ENCODE measurements at places on chromosomes 5 and 9.
A peak's percentile ranks its signal among the peaks of the same experiment; 100 is the strongest.

- DNase-seq: no peak
These were observed 19.7 kb downstream of the ACSL6 start for GRCh38 chr5:131991593-131992324.

- DNase-seq: no peak
These were observed 2.2 kb downstream of the FBXW5 start for GRCh38 chr9:136942112-136942880.

DNA sequence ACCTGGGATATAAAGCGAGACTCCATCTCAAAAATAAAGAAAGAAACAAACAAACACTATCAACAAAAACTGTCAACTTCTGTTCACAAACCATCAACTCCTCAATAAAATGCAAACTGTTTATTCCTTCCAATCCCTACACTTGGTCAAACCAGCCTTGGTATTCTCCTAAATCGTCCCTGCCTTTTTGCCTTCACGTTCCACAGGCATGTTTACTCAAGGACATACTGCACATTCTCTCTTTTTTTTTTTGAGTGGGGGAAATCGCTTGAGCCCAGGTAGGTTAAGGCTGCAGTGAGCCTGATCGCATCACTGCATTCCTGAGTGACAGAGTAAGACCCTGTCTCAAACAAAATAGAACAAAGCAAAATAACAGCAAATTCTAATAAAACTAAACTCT lies 13.0 kb downstream of the UBAP2 start:
- DNase-seq: no peak

DNA sequence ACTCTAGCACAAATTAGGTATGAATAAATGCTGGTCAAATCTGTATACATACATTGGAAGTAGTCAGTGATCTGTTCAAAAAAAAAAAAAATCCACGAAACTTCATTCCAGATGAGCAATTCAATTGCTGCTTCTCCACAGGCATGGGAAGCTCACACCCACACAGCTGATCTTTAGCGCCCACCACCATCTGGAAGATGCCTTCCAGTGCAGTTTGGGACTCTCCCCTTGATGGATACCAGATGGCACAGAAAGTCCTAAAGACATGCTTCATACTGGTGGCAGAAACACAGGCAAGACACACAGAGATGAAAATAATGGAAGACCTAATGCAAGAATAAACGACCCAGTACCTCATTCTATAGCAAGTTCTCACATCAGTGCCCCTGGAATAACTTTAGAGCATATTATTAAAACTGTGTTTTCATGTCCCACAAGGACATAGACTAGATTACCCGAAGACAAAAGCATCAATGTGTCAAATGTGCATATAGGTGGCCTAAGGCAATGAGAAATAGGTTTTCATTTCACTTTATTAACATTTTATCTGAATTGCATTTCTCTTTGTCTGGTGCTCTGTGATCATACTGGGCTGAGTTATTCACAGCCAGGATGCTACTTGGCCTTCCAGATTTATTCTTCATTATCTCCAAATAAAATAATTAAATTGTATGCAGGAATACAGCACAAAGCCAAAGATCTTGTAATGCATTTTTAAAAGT lies 135.4 kb upstream of the TAS2R1 start:
- peak; percentile 48 for DNase-seq

DNA sequence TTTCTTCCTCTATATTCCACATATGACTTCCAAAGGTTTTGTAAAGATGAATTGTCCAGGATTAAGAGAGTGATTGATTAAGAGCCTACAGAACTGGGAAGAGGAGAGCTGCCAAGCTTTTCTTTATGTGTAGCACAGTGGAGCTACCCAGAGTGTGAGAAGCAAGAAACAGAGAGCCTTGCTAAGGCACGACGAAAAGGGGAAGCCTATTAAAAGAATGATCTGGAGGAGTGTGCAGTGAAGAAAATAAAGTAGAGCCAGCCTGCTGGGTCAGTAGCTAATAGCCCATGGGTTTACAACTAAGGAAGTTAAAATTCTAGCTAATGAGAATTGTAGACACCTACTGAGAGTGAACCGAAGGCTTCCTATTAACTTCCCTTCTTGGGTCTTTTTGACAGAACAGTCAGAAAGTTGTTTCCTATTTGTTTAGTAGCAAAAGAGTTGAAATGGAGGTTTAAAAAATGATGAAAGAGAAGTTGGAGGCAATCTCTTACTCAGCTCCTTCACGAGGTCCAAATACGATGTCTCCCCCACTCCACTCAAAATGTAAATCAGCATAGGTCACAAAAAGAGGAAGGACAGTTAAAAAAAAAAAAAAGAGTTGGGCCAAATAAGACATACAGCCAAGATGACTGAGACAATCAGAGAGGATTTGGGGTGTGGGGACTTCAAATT lies 957 bp upstream of the PRR16 start:
- no peak for DNase-seq

DNA sequence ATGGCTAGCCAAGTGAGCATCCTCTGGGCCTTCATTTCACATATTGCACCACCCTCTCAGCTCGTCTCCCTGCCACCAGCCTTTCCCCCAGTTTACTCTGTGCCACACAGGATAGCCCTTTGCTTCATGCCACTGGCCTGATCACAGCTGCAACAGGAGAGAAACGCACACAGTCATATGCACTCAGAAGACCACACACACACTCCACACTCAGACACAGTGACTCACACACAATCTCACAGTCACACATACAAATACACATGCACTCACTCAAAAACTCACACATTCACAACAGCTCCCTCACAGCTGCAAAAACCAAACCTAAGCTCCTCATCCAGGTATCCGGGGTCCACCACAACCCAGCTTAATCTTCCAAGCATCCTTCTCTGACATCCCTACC lies 38.7 kb downstream of the TTC39B start:
- DNase-seq: no peak

- no peak for DNase-seq
These were observed 36.7 kb upstream of the CCDC112 start for GRCh38 chr5:115333164-115333563.

DNA sequence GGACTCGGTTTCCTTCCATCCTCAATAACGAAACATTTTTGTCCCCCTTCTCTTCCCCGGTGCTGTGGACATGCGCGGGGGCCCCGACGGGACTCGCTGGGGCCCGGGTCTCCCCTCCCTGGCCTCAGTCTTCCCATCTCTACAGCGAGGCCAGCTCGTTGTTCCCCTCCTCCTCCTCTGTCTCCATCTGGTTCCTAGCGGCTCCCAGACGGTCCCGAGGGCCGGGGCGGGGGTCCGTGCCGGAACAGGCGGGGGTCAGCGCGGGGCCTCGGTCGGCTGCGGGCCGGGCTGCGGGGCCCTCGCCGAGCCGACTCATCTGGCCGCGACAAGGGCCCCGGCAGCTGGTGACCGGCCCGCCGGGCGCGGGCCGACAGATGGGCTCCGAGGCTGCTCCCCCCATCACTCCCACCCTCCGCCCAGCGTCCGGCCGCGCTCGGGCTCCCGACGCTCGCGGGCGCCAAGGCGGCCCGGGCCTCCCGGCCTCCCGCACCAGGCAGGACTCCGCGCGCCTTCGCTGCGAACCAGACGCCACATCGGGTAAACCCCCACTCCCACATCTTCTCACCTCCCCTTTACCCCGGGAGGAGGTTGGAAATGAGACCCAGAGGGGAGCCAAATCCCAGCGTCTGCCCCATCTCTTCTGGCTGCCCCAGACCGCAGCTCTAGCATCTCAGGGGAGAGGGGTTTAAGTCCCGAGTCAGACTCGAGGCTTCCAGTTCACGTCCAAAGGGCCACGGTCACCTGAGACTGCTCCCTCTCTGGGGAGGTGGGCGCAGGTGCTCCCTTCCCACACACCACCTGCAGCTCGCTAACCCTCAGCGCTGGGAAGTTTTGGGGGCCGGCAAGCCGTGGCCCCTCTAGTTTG lies 8.1 kb downstream of the BARHL1 start:
- DNase-seq: no peak

GRCh38 chr5:139049780-139050179 lies 148.4 kb downstream of the SIL1 start:
- no peak for DNase-seq

DNA sequence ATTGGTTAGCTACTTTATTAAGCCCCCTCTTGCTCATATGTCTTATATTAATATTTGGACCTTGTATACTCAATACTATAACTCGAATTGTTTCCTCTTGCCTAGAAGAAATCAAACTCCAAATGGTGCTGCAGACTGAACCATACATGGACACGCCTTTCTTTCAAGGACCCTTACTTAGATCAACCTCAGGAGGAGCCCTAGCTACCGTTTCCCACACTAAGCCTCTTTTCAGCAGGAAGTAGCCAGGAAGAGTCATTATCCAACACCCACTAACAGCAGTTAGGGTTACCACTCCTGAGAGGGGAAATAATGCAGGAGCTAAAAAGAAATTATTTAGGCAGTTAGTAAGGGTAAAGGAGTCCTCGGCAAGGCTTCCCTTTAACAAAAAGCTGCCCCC lies 243.8 kb upstream of the PUM3 start:
- DNase-seq: no peak
